ENCODE measurements at places on chromosomes 4 and X.

DNA sequence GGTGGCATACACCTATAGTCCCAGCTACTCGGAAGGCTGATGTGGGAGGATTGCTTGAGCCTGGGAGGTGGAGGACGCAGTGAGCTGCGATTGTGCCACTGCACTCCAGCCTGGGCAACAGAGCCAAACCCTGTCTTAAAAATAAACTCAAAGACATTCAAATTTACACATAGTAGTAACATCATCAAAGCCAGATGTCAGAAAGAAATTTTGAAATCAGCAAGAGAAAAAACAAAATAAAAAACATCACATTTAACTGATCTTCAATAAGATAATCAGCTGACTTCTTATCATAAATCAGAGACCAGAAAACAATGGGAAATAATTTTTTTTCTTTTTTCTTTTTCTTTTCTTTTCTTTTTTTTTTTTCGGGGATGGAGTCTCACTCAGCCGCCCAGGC is 78.9 kb upstream of the ZCCHC13 start:
- no peak for DNase-seq

GRCh38 chrX:72079607-72080006 is 52.1 kb downstream of the RTL5 start:
- DNase-seq, result no peak

GRCh38 chrX:102652031-102652688 is 877 bp downstream of the GPRASP1 start:
- DNase-seq, result no peak

DNA sequence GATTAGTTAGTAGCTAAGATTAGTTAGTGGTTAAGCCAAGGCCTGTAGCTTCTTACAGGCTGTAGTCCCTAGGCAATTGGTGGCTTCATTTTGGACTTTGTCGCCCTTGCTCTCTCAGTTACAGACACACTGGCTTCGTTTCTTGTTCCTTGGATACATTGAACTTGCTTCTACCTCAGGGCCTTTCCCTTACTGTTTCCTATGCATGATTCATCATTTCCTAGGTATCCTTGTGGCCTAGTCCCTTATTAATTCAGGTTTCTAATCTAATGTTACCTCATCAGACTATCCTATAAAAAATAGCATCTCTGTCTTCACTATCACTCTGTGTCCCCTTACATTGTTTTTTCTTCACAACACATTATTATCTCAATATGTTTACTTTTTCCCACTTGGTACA is 45.5 kb upstream of the LCORL start:
- DNase-seq, result no peak

GRCh38 chr4:76061421-76061820 is 13.1 kb upstream of the ART3 start:
- DNase-seq, result no peak

- no peak for DNase-seq
These were observed 165.6 kb downstream of the CBR4 start for GRCh38 chr4:168844353-168845049.

GRCh38 chrX:149074398-149074797 is 430.7 kb downstream of the IDS start:
- no peak for DNase-seq

- no peak for DNase-seq
These were observed 382.2 kb upstream of the SPOCK3 start for GRCh38 chr4:167616476-167616875.

GRCh38 chr4:105644257-105644656 is 64.2 kb downstream of the INTS12 start:
- DNase-seq, result no peak

- no peak for DNase-seq
These were observed 33.0 kb upstream of the RAPGEF2 start for GRCh38 chr4:159069922-159070321.

DNA sequence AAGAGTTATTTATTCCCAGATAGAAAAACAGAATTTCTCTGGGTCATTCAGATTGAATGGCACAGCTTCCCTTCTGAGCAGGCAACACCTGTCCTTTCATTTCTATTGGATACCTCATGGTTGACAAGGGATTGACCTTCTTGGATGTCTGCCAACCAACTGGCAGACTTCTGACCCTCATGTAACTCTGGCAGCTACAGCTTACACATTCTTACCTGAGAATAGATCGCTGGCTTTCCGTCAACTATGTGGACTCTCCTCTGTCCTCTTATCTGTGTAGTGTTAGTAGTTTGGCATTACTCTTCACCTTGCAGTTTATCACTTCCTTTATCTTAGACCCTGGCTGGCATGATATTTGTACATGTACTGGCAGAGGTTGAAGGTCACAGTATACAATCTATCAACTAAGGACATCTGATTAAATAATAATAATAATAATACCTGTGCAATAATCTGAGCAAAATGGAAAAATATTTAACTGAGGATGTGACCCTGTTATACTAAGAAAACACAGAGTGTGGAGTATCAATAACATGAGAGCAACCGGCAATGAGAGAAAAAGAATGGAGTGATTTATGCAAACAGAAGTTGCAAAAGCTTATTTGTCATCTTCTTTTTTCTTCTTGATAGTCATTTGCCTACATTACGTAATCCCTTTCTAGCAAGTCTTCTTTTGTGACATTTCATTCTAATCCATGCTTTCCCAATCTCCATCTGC is 1118.2 kb downstream of the ARAP2 start:
- no peak for DNase-seq

- DNase-seq, result no peak
These were observed at the start of gene LRP2BP for GRCh38 chr4:185395238-185395955. Gene LRP2BP (minus strand): TSS chr4:185395924. CDS start chr4:185378186, 17,738 bp downstream.

DNA sequence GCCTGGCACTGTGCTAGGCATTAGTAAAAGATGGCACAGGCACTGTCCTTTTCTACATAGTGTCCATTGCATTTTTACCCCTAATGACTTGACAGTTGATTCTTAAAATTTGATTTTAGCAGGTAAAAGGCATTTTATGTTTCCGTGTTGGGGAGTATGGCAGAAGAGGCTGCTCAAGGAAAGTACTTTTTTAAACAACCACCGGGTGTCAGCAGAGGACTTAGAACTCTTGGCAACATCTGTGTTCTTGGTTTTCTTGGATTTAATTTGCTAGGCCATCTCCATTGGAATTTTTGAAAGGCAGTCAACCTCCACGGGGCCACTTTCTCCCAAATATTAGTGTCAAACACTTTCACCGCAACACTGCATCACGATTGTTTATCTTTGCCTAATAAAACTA is 102.9 kb downstream of the TSPAN7 start:
- no peak for DNase-seq

DNA sequence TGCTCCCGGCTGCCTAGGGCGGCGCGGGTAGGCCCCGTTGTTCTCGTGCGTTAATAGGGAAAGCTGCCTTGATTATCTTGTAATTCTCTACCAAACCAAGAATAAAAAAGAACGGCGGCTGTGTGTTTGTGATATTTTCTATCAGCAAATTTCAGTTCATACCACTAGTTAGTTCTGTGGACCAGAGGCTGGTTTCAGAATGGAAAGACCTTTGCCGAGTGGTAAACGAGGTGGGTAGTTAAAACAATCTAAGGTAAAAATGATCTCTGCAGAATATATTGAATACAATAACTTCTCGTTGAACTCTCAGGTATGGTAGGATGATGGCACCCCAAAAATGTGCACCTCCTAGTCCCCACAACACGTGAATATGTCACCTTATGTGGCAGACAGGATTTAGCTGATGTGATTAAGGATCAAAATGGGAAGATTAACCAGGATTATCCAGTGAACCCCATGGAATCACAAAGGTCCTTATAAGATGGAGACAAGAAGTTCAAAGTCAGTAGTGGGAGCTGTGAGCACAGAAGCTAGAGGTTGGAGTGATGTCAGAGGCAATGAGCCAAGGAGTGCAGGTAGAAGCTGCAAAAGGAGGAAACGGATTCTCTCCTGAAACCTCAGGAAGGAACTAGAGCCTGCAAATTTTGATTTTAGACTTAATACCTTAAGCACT is 574 bp upstream of the CFAP97 start:
- no peak for DNase-seq

- no peak for DNase-seq
These were observed 516.3 kb downstream of the BCOR start for GRCh38 chrX:39581411-39581810.

DNA sequence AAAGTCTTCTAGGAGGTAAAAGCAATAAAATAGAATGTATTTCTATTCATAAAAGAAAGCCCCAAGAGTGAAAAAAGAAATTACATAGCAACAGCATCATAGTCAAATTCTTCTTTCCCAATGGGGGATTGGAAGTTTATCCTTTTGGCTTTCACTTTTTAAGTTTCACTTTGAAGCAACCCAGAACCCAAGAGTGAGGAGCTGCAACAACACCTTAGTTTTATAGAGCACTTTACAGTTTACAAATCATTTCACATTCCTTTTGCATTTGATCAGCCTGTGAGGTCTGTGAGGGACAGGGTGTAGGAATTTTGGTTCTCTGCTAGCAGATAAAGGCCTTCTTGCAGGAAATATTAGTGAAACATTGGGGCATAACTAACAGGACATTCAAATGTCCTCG is 112.0 kb upstream of the NDP start:
- no peak for DNase-seq

DNA sequence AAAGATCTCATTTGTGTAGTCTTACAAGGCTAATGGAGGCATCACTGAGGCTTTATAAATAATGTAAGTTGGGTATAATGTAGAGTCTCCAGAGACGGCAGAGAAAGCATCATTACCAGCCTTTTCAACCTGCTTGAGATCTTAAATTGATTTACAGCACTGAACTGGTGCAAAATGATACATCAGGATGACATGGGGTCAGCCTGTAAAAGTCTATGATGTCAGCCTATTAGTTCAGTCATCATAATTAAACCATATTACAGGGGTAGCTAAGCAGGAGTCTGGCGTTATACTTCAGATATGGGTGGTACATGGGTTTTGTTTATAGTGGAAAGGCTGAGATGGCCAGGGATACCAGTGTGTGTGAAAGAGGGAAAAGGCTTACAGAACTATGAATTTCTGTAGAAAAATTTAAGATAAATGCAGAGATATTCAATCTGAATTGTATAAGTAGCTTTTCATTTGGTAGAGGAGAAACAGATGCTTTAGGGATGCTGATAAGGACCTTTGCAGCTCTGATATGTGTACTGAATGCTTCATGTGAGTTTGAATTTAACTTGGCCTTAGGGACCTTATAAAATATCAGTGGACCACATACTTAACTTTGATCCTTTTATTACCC is 2.7 kb downstream of the SMAD1 start:
- no peak for DNase-seq

DNA sequence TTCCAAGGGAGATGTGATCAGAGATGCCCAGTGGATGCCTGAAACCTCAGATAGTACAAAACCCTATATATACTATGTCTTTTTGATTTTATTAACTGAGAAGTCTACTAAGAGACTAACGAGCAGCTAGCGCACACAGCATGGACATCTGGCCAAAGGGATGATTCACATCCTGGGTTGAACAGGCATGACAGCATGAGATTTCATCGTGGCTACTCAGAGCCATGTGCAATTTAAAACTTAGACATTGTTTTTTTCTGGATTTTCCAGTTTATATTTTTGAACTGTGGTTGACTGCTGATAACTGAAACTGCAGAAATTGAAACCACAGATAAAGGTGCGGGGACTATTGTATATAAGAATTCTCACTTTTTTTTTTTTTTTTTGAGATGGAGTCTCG is 2252.9 kb upstream of the AGA start:
- no peak for DNase-seq

DNA sequence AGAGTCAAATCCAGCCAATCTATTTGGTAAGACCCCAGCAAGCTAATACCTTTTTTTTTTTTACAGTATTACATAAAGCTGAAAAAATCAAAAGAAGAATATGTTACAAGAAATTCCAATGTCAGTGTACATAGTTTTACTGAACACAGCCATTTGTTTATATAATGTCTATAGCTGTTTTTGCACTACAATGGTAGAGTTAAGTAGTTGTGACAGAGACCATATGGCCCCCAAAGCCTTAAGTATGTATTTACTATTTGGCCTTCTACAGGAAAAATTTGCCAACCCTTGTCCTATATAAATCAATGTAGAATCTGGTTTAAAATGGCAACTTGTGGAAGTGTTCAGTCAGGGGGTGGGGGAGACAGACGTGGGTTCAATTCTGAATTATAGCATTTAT is 60.7 kb downstream of the ANTXR2 start:
- no peak for DNase-seq

GRCh38 chr4:140858897-140859296 is 102.7 kb upstream of the TBC1D9 start:
- no peak for DNase-seq

DNA sequence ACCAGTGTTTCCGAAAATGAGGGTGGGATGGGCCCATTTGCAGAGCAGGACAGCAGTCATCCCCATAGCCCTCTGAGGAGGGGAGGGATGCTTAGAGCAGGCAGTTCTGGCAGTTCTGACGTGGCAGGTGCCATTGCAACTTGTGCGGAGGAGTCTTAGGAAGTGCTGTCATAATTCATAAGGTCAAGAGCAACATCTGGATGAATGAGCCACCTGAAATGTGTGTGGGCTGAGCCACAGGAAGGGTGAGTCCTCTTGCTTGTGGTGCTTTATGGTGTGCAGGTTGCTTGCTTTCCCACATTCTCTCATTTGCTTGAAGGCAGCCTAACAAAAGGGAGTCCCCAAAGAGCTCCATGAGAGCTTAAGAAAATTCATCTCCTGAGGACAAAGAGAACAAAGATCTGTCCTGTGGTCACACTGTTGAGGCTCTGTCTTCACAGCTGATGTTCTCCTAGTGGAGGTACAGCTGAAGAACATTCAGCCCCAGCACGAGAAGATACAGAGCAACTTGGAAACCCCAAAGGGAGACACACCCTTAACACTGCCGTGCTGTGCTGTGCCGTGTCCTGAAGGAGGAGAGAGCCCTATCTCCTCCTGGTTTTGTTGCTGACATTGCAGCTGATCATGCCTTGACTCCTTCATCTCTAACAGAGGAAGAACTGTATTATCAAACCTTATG is 60.3 kb downstream of the DLG3 start:
- no peak for DNase-seq

DNA sequence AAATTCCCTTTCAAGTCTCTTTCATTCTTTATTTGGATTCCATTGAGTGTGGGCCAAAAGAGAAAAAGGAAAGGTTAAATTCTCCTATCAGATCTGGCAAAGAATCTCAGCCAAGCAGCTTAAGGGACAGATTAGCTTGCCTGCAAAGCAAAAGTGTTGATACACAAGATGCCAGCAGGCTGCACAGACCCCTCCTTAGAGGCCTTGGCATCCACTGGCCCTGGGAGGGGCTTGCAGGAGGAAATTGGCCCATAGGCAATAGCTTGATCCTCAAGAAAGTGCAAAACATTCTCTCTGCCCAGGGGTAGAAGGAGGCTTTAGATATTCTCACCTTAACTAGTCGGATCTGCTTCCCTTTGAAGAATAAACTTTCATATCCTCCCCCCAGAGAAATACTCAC is 300.4 kb upstream of the CPEB2 start:
- DNase-seq, result no peak

DNA sequence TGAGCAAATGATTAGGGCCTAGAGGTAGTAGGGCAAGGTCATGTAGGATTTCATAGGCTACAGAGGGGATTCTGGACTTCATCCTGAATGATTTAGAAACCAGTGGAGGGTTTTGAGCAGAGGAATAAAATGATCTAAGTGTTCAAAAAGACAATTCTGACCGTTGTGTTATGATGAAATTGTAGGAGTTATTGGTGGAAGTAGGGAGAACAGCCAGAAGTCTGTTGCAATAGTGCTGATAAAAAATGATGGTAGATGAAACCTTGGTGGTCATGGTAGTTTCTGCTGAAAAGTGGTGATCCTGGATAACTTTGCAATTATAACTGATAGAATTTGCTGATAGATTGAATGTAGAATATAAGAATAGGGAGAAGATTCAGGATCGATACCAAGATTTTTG is 60.2 kb downstream of the MID1IP1 start:
- DNase-seq, result no peak

GRCh38 chr4:57037982-57038604 is 59.4 kb downstream of the POLR2B start:
- no peak for DNase-seq

- no peak for DNase-seq
These were observed 5.0 kb downstream of the FBXO8 start for GRCh38 chr4:174278467-174278866.

Data from activated naive CD4-positive, alpha-beta T cell (primary cell).